ENCODE measurements at places on chromosomes 2 and 18. TPM values are rescaled to one million over a fixed set of nuclear protein-coding genes. Genes with fewer than 3 reads are reported as not detected.

DNA sequence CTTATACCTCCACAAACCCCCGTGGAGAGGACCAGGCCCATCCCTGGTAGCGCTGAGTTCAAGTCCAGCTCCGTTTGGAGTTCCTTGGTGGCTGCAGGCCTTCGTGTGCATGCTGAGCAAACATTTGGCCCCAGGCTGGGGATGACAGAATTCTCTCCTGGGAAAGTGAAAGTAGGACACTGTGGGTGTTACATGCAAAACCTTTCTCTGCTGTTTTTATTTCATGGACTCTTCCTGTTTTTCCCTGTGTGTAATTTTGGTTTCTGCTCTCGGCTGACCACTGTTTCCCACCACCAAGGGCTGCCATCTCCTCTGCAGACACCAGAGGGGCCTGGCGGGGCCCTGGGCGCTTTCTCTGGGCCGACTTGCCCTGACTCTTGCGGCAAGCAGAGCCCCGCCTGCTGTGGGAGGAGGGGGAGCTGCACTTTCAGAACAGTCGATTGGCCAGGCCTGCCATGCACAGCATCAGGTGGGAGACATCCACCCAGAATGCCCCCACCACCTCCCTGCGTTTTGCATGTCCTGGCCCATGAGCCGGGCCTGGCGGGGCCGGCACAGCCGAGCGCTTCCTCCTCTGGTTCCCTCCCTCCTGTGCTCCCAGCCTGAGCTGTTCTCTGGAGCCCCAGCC lies 102.4 kb downstream of the CABLES1 start:
- peak; percentile 74 for DNase-seq
- no peaks in the 10 kb centered on the region for H3K36me3 ChIP-seq
- H3K4me3 ChIP-seq, result peak overlapping the region; percentile 11
- peaks cover 22% of the 10 kb centered on the region for H3K4me1 ChIP-seq
- H3K27ac ChIP-seq, result peak overlapping the region; percentile 40
- no peaks in the 10 kb centered on the region for H3K27me3 ChIP-seq

Gene SERPINB10
- total RNA-seq, result 1.7 TPM

Gene PREB
- 101 TPM for total RNA-seq

DNA sequence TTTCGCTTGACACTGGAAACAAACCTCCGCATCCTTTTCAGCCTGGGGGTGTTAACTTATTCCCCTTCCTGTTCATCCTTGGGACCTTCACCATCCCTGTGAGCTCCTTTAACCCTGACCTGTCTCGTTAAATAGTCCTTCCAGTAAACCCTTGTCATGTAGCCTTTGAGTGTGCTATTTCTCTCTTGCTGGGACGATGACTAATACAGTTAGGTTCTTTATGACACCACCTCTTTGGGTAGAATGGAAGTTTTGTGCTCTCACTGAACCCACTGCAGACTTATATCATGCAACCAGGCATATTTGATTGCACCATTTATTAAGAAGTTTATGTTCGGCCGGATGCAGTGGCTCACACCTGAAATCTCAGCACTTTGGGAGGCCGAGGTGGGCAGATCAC lies 40.5 kb upstream of the GAREM1 start:
- H3K36me3 ChIP-seq, result no peaks in the 10 kb centered on the region
- DNase-seq, result no peak
- no peak overlapping the region for H3K4me3 ChIP-seq
- no peaks in the 10 kb centered on the region for H3K27me3 ChIP-seq
- H3K4me1 ChIP-seq, result no peaks in the 10 kb centered on the region

DNA sequence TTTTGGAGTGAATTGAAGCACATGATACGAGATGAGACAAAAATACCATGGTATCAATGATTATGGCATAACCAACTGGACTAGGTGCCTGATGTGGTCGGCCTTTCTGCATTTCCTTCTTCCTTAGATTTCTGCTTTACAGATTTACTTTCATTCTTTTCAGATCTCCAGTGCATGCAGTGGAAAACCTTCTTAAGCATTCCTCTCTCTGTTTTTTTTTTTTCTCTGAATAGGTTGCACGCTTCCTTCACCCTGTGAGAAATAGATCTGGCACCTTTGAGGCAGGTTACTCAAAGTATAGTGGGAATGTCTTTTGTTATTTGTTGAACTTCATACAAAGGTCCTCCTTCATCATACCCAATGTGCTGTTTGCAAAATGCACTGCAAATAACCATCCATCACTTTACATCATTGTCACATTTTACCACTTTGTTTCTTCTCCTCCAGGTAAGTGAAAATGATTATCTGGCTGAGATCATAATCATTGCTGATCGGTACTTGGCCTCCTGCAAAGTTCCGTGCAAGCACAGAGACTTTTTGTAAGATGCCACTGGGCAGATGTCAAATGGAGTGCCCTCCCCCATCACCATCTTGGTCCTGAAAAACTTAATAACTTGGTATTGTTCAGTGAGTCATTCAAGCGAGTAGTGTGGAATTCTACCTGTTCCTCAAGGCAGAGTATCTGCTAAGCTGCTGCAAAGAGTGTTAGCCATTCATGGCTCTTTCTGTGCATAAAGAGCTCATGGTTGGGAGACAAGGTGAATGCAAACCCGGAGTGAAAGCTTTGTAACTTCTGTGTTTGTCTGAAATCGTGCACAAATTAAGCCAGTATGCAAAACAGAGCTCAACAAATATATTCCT lies 30.0 kb upstream of the KLHL14 start:
- H3K4me1 ChIP-seq, result no peaks in the 10 kb centered on the region
- no peaks in the 10 kb centered on the region for H3K27me3 ChIP-seq

- H3K27me3 ChIP-seq, result no peaks in the 10 kb centered on the region
- no peaks in the 10 kb centered on the region for H3K36me3 ChIP-seq
- no peak overlapping the region for H3K27ac ChIP-seq
- H3K4me1 ChIP-seq, result no peaks in the 10 kb centered on the region
- H3K4me3 ChIP-seq, result no peak overlapping the region
Observed at GRCh38 chr2:107009275-107009674, 123.3 kb upstream of the ST6GAL2 start.

Gene IL36B
- total RNA-seq, result not detected

Gene PROC
- not detected for total RNA-seq

- no peaks in the 10 kb centered on the region for H3K27me3 ChIP-seq
- H3K27ac ChIP-seq, result no peak overlapping the region
- H3K4me1 ChIP-seq, result no peaks in the 10 kb centered on the region
Observed at GRCh38 chr2:150859877-150860276, 372.4 kb upstream of the RND3 start.

DNA sequence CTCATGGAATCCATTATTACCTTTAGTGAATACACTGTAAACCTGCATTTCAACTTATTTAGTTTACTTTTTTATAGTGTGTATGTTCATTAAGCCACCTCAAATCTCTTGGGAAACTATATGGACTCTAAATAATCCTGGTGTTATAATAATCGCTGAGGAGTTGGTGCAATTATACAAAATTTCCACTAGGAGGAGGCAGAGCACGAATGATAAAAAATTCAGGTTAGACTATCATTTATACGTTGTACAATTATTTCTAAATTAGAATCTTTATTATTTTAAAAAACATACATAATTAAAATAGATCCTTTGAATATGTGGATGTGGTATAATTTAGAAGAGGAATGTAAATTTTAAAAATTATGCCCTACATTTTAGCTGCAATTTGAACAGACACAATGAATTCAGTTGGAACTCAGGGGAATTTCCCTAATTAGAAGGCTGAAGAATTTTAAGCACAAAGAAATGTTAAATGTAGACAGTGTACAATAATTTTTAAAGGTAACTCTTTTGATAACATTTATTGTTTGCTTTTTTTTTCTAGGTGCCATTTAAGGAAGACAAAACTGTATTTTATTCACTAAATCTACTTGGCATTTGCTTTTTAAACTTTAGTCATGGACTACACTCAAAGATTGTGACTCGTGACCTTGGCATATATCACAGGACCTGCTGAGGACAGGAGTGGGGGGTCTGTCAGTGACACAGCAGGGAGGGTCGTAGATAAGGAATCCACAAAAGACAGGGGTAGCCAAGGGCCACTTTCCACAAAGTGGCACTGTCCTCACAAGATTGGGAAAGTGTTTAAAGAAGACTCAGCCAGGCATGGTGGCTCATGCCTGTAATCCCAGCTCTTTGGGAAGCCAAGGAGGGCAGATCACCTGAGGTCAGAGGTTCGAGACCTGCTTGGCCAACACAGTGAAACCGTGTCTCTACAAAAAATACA lies 45.5 kb downstream of the RAB12 start:
- H3K36me3 ChIP-seq, result no peaks in the 10 kb centered on the region
- peaks cover 9% of the 10 kb centered on the region for H3K4me1 ChIP-seq
- DNase-seq, result no peak
- no peaks in the 10 kb centered on the region for H3K27me3 ChIP-seq

- DNase-seq, result no peak
- H3K27me3 ChIP-seq, result no peaks in the 10 kb centered on the region
- H3K4me1 ChIP-seq, result no peaks in the 10 kb centered on the region
- H3K4me3 ChIP-seq, result no peak overlapping the region
- H3K36me3 ChIP-seq, result peaks cover 80% of the 10 kb centered on the region
- H3K27ac ChIP-seq, result no peak overlapping the region
Observed at GRCh38 chr2:112084689-112085374, 29.8 kb downstream of the TMEM87B start.

Gene TNFAIP6
- 1.5 TPM for total RNA-seq

Gene NAT8
- not detected for total RNA-seq

GRCh38 chr2:221567231-221567760 lies 4.8 kb downstream of the EPHA4 start:
- peaks cover 6% of the 10 kb centered on the region for H3K27me3 ChIP-seq
- H3K4me1 ChIP-seq, result peaks cover 14% of the 10 kb centered on the region
- H3K27ac ChIP-seq, result no peak overlapping the region

Gene MAL
- not detected for total RNA-seq

Gene SP9
- 1.3 TPM for total RNA-seq

Data from SJSA1 (cell line).